Foreskin fibroblast (primary cell): ENCODE measurements at places on chromosomes 1 and 21.

DNA sequence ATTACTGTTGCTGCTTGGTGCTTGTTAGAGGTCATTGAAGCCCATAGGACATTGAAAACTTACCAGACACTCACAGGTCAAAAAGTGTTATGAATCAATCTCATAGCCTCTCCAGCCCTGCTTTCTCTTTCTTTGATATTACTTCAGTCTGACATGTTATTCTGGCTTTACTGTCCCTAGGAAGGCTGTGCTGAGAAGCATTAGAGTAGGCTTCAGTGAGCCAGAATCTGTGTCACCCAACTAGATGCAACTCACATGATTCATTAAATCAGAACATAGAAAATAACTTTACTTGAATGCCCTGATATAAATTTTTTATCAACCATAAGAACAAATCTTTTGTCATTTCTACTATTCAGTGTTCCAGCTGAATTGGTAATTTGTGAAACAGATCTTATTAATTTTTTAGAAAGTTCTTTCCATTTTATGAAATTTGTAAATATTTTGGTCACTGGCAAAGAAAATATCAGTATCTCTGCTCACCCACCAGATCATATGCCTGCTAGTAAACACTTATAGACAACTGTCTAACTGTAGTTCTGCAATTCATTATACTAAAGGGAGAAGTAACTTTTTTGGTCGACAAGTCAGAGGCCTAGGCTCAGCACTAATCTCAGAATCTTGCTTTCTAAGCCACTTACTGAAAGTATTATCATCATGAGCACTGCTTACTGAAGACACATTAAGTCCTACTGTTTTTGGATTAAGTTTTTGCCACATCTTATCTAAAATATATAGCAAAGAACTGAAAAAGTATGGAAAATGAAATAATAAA, 48.2 kb downstream of the RPAP2 start:
- DNase-seq: no peak

GRCh38 chr1:23562137-23562876, 3.0 kb upstream of the ID3 start:
- peak; percentile 98 for DNase-seq

DNA sequence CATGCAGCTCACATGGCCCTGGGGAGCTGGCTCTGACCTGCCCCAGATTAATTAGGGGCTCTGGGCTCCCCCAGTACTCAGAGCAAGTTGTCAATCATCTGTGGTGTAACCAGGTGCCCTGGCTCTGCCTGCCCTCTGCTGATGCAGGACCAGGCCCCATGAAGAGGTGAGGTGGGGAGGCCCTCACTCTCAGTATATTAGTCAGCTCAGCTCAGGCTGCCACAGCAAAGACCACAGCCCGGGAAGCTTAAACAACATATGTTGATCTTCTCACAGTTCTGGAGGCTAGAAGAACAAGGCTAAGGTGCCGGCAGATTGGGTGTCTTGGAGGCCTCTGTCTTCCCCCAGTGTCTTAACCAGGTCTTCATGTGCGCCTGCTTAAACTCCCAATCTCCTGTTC, 66.5 kb downstream of the FCRL5 start:
- DNase-seq: no peak

DNA sequence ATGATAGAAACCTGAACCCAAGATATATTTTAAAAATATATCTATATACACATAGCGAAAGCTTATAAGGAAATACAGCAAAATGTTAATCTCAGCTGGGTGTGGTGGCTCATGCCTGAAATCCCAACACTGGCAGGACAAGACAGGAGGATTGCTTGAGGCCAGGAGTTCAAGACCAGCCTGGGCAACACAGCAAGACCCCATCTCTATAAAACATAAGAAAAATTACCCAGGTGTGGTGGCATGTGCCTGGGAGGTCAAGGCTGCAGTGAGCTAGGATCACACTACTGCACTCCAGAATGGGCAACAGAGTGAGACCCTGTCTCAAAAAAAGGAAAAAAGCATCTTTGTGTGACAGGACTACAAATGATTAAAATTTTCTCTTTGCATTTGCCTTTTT, 6.0 kb upstream of the SRM start:
- DNase-seq: no peak

DNA sequence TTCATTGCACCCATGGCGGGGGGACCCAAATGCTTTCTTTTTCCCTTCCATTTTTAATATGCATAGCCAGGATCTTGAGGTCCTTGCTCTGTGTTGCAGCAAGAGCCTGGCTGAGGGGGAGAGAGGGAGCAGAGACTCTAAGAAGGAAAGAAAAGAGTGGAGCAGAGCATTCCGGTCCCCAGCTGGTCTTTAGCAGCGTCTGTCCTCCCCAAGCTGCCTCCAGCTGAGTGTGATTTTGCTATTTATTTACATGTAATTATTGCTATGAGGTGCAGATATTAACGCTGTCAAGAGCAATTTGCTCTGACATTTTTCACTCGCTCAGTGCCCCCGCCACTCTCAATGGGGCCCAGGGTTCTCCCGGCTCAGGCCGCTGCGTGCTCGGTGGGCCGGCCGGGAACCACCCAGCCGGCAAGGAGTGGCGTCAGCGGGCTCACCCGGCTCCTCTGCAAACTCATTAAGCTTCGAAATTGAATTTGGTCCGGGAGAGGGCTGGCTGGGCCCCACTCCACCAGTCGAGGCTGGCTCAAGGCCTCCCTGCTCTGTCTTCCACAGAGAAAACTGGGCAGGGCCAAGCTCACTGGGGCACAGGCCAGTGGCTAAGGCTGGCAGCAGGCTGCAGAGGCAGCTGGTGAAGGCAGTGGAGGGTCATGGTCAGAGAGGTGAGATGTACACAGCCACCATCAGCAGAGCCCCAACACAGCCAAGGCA, 93.2 kb downstream of the PAX7 start:
- DNase-seq: no peak

GRCh38 chr1:95021805-95022643, 50.7 kb downstream of the ALG14 start:
- peak; percentile 48 for DNase-seq

GRCh38 chr1:52904208-52904926, 17.2 kb downstream of the ECHDC2 start:
- no peak for DNase-seq

GRCh38 chr1:243558576-243558975, 291.5 kb downstream of the AKT3 start:
- no peak for DNase-seq

DNA sequence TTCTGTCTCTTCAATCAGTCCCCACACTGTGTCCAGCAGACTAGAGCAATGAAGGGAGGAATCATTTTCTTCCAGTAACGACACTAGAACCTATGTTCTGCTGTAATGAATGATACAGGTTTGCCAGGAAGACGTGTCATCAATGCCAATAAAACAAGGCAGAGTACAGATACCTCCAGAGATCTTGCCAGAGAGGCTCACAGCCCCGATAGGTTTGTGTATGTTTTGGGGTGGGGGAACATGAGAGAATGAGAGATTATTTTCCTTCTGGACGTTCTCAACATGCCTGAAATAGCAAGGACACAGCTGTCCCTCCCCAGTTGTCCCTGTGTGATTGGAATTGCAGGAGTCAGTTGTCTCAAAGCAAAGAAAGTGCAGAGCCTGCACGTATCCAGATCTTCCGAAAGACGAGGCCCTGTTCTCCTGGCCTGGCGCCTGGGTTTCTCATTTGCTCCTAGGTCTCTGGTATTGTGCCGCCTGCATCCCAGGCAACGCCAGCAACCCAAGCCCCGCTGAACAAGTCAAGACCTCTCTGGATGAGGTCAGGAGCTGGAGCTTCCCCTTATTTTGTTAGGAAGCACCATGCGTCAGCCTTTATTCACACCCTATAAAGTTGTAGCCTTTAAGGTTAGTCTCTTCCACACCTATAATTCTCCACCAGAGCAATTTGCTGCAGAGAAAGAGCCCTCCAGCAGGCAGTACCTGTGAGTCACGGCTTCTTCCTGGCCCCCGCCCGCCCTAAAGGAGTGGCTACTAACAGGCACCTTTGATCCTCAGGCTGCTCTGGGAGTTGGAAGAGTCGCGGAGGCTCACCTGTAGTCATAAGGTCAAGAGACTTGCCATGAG, 130.5 kb downstream of the TOMM20 start:
- DNase-seq: no peak

- no peak for DNase-seq
These were observed 714 bp upstream of the ST6GALNAC5 start for GRCh38 chr1:76866566-76866965.

GRCh38 chr1:245014247-245015029, 140.3 kb upstream of the KIF26B start:
- DNase-seq: no peak

- DNase-seq: no peak
These were observed 28.2 kb downstream of the LAMC2 start for GRCh38 chr1:183214021-183214970.

- no peak for DNase-seq
These were observed 103.5 kb downstream of the PBX1 start for GRCh38 chr1:164662462-164662861.

GRCh38 chr1:169120066-169120465, 13.6 kb downstream of the ATP1B1 start:
- DNase-seq: peak; percentile 71

DNA sequence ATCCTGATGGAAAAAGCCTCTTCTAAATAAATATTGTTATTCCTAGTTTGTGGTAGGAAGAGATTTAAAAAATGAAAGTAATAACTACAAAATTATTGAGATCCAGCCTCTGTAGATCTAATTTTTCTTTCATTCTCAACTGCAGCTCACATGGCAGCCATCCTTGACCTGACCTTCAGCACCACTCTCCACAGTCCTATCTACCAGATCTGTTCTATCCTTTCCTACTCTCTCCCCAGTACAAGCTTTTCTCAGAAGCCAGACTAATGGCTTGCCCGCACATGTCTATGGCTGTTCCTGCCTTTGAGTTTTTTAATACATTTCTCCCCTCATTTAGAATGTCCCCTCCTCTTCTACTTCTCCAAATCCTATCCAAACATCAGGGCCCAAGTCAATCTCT, 51.5 kb downstream of the MACO1 start:
- DNase-seq: no peak

- no peak for DNase-seq
These were observed 50.1 kb downstream of the COL18A1 start for GRCh38 chr21:45454926-45455673.

DNA sequence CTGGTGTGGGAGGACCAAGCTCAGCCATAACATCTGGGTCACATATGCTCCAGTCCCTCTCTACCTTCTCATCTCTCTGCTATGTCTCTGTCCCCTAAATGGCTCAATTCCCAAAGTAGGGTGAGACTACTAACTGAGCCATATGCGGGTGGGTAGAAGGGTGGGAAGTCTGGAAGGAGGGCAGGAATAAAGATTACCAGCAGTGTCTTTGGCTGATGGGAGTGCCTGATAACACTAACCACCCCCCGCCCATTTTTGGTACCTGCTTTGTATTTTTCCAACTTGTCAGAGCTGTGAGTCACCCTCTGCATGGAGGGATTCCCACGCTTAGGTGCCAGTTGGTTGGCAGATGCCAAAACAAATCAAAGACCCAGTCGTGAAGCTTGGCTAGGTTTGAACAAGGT, 14.9 kb upstream of the SSBP3 start:
- peak; percentile 74 for DNase-seq

- DNase-seq: no peak
These were observed 59.4 kb upstream of the FMOD start for GRCh38 chr1:203410182-203410900.
